ENCODE measurements at places on chromosomes 4 and X.

DNA sequence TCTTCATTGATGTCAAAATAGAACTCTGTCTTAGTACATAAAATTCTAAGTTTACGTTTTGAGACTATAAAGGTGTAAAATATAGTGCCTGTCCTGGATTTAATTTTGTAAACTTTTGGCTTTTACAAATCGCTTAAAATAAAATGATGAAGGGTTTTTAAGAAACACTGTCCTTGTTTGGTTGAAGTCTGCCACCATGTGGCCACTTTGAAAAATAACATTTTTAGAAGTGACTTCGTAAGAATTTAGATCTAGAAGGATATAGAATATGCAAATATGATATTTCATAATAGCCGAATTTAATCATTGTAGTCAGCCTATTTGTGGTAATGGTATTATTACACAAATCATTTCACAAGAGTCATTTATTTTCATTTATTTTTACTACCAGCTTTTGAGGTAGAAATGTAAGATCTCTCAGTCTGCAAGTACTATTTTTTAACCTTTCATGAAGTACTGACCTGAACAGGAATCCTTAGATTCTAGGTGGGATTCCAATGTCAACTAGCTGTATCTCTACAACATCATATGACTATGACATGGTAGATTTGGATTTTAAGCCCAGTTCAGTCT lies 31.0 kb upstream of the FAT4 start:
- no peak for DNase-seq

- DNase-seq, result no peak
Observed at GRCh38 chr4:8781641-8782040, 90.0 kb downstream of the HMX1 start.

- no peak for DNase-seq
Observed at GRCh38 chr4:137794764-137795254, 262.5 kb upstream of the PCDH18 start.

GRCh38 chr4:164876700-164877324 lies at the start of gene APELA:
Gene APELA (plus strand): TSS chr4:164877178. CDS start chr4:164877332, 154 bp downstream.
- DNase-seq, result no peak
